ENCODE measurements at places on chromosomes 11 and 22. TPM values are rescaled to one million over a fixed set of nuclear protein-coding genes. Genes with fewer than 3 reads are reported as not detected.

DNA sequence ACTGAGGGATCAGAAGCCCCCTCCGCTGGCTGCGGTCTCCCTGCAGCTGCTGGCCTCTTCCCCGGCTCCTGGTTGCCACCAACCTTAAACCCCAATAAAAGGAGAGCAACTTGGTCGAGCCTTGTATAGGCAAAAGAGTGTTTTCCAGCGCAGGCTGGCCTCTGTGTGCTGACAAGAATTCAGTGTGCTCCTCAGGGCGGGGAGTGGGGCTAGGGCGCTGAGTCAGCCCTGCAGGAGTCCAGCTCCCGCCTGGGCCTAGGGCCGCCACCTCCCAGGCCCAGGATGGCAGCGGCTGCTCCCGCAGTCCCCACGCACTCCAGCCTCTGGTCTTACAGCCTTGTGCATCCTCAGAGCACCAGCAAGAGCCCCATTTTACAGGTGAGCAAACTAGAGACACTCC is at the start of gene SHISAL1:
Gene SHISAL1 (minus strand): TSS at position 186 of the 400 bp plus-strand sequence. CDS start 12,006 bp downstream, outside the sequence.
- H3K4me1 ChIP-seq: peaks cover 33% of the 10 kb centered on the region
- H3K27ac ChIP-seq: peak within 1 kb of the TSS; percentile 97
- peak within 1 kb of the TSS; percentile 44 for H3K4me3 ChIP-seq
- peak; percentile 94 for DNase-seq
- H3K27me3 ChIP-seq: no peaks in the 10 kb centered on the region
- no peaks in the 10 kb centered on the region for H3K36me3 ChIP-seq

GRCh38 chr11:124841840-124842239 is 23.4 kb upstream of the ROBO3 start:
- peak; percentile 66 for DNase-seq
- peaks cover 93% of the 10 kb centered on the region for H3K27me3 ChIP-seq
- no peaks in the 10 kb centered on the region for H3K36me3 ChIP-seq
- H3K27ac ChIP-seq: no peak overlapping the region
- no peak overlapping the region for H3K4me3 ChIP-seq
- H3K4me1 ChIP-seq: peaks cover 4% of the 10 kb centered on the region

Gene TBX1
- total RNA-seq: not detected

Gene TMEM109
- total RNA-seq: 38.6 TPM

DNA sequence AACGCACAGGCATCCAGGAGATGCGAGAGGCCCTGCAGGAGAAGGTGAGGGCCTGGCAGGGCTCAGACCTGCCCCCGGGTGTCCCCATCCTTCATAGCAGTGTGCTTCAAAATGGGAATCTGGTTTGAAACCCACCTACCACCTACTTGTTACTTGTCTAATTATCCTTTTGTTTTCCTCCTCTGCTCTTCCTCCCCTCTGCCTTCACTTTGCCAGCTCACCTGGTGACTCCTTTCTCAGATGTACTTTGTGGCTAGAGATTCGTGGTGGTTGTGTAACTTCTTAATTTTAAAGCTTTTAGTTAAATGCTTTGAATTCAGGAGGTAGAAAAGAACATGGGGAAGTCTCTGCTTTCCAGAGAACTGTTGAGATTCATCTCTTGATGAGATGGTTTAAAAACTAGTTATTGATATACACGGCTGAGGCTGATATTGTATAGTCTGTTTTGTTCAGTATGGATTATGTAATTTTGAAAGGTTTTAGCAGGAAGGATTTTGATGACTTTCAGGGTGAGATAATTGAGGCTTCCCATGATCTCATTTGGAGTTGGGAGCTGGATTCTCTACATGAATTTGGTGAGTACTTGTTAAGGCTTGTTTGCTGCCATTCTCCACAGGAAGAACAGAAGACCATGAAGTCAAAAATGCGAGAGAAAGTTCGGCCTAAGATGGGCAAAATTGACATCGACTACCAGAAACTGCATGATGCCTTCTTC is 8.0 kb downstream of the SF3B2 start:
- no peak for DNase-seq
- no peaks in the 10 kb centered on the region for H3K27me3 ChIP-seq
- H3K4me3 ChIP-seq: no peak overlapping the region
- peaks cover 99% of the 10 kb centered on the region for H3K36me3 ChIP-seq
- peaks cover 3% of the 10 kb centered on the region for H3K4me1 ChIP-seq

- H3K4me1 ChIP-seq: peaks cover 8% of the 10 kb centered on the region
- no peak overlapping the region for H3K27ac ChIP-seq
- no peak overlapping the region for H3K4me3 ChIP-seq
- peaks cover 10% of the 10 kb centered on the region for H3K36me3 ChIP-seq
Measured at GRCh38 chr22:46237453-46238124, 12.5 kb downstream of the CDPF1 start.

DNA sequence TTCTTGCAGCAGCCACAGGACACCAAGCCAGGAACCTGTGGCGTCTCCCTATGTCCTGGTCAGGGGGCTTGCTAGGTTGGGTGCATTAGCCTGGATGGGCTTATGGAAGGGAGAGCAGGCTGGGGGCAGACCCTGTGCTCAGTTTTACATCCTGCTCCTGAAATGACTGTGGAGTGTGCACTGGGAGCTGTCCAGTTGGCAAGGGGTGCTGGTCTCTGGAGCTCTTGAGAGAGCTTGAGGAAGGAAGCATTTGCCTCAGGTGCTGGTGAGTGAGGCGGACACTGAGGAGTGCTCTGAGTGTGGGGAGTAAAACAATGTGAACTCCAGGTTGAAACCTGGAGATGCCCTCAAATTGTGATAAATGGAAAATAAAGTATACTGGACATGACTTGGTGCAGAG is 3.4 kb downstream of the SCGB1D4 start:
- no peaks in the 10 kb centered on the region for H3K4me1 ChIP-seq
- H3K27me3 ChIP-seq: peaks cover 14% of the 10 kb centered on the region
- no peak for DNase-seq
- no peaks in the 10 kb centered on the region for H3K36me3 ChIP-seq
- H3K4me3 ChIP-seq: no peak overlapping the region

DNA sequence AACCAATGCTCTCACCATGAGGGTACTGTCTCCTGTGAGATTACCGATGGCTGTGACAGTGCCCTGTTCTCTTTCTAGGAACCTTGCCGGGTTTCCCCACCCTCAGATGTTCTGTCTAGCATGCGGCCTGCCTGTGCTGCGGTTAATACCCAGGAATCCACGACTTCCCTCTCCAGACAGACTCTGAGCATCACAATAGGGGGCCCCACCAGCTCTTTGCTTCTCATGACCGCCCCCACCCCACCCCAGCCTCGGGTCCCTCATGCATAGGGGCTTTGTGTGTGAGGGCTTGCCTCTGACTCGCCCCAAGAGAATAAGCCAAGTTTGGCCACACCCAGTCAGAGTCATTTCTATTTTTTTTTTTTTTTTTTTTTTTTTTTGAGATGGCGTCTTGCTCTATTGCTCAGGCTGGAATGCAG is 10.3 kb downstream of the PARVG start:
- H3K4me3 ChIP-seq: no peak overlapping the region
- peaks cover 10% of the 10 kb centered on the region for H3K4me1 ChIP-seq
- H3K36me3 ChIP-seq: no peaks in the 10 kb centered on the region
- no peak for DNase-seq
- H3K27ac ChIP-seq: no peak overlapping the region
- peaks cover 21% of the 10 kb centered on the region for H3K27me3 ChIP-seq

DNA sequence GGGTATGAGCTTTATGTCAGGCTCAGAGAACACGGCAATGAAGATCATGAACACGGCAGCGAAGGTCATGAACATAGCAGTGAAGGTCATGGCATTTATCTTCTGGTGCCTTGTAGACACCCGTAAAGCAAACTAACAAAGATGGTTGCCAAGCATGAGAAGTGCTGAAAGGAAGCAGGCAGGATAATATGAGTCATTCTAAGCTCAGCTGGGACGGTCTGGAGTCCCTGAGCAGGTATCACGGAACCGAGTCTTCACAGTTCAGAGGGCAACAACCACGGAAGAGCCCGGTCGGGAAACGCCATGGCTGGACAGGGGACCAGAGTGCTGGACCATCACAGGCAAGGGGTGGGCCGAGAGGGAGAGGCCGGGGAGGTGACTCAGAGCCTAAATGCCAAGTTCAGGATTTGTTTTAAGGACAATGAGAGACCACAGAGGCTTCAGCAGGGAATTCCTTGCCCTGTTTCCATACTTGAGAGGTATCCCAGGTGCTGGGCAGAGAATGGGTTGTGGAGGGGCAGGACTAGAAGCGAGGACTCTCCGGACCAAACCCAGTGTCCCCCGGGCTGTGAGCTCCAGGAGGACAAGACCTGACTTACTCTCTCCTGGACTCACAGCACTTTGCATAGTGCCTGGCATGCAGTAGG is 13.1 kb upstream of the MS4A10 start:
- peaks cover 3% of the 10 kb centered on the region for H3K27me3 ChIP-seq
- peak; percentile 84 for DNase-seq
- H3K36me3 ChIP-seq: no peaks in the 10 kb centered on the region
- H3K4me1 ChIP-seq: peaks cover 9% of the 10 kb centered on the region
- no peak overlapping the region for H3K27ac ChIP-seq

DNA sequence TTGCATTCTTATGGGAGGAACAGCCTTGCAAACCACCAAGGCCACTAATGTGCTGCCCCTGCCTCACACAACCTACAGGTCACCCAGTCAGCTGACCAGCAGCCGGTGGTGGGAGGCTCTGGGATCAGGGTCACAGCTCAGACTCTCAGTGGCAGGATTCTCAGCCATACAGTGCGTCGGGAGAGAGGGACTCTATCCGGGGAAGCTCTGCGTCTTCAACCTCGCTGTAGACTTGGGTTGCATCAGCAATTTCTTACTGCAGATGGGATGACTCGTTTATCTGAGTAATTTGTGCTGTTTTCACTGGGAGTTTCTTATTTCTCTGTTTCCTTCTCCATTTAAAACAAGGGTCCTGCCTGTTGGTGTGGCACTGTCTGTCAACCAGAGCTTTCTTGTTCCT is 257.7 kb downstream of the TBC1D22A start:
- H3K27ac ChIP-seq: no peak overlapping the region
- no peaks in the 10 kb centered on the region for H3K27me3 ChIP-seq
- H3K4me3 ChIP-seq: no peak overlapping the region
- DNase-seq: peak; percentile 78
- no peaks in the 10 kb centered on the region for H3K4me1 ChIP-seq

DNA sequence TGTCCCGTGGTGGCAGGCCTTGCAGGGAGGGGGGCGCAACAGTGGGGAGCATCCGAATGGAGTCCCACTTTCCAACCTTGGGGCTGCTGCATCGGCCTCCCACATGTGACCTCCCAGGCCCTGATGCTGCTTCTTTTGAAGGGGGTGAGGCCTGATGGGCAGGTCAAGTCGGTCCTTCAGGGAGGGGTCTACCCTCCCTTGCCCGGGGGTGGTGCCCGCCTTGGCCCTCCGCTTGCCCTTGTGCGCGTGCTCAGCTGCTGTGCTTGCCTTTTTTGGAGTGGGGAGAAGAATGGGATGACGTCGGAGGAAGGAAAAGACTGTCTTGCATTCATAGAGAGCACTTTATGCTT is 66.9 kb downstream of the PRDM11 start:
- no peak overlapping the region for H3K4me3 ChIP-seq
- no peaks in the 10 kb centered on the region for H3K36me3 ChIP-seq
- H3K27me3 ChIP-seq: no peaks in the 10 kb centered on the region
- no peak overlapping the region for H3K27ac ChIP-seq

Gene SESN3
- 33.3 TPM for total RNA-seq

Gene CBLIF
- total RNA-seq: not detected

Gene FLRT1
- total RNA-seq: 0.29 TPM

Gene TMEM121B
- not detected for total RNA-seq

Gene PHETA2
- 23.9 TPM for total RNA-seq

DNA sequence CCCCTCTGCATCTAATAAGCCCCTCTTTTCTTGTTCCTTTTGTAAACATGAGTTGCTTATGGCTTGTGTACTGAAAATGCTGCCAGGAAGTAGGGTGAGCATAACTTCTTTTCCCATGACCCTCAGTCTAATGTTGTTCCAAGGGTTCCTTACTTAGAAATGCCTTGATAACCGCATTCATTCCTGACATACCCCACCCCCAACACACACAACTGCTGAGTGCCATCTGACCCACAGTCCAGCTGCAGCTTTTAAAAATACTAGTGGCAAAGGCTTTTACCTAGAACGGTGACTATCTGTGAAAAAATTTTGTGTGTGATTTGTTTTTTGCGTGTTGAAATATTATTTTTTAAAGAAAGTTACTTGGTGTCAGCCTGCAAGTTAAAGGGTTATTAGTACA is 52.6 kb downstream of the ARHGAP42 start:
- H3K27me3 ChIP-seq: no peaks in the 10 kb centered on the region
- no peaks in the 10 kb centered on the region for H3K36me3 ChIP-seq
- no peak overlapping the region for H3K4me3 ChIP-seq
- DNase-seq: no peak

DNA sequence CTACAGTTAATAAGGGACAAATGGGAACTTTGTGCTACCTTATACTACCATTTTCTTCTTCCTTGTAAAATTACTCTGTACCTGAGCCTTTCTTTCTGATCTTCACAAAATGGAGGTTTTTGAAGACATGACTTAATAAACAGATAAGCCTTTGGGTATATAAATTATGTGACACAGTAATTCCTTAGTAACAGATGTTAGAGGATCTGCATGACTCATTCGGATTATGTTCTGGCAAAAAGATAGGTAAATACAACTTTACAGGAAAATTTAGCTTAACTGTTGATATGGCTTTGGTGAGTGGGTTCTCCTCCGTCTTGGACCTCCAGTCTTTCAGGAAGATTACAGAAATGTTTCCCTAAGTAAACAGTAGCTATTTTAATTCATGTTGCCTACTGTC is 61.8 kb downstream of the BID start:
- no peak overlapping the region for H3K4me3 ChIP-seq
- peaks cover 20% of the 10 kb centered on the region for H3K4me1 ChIP-seq
- H3K27ac ChIP-seq: peak overlapping the region; percentile 21
- no peak for DNase-seq
- H3K36me3 ChIP-seq: peaks cover 5% of the 10 kb centered on the region

DNA sequence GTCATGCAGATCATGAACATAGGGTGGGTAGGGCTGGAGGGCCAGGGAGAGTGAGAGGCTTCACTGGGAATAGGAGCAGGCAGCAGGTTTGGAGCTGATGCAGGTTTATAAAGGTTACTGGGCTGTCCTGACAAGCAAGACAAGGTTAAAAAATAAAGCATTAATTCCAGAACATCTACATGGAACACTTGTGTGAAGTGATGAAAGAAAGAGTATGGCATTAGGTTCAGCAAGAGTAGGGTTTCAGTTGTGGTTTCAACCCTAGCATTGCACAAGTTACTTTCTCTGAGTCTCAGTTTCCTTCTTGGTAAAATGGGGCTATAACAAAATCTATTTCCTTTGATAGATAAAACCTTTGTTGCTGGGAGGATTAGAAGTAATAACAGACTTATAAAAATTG is 114.6 kb upstream of the SESN3 start:
- H3K27me3 ChIP-seq: no peaks in the 10 kb centered on the region
- no peaks in the 10 kb centered on the region for H3K36me3 ChIP-seq
- DNase-seq: no peak
- H3K4me1 ChIP-seq: no peaks in the 10 kb centered on the region
- H3K4me3 ChIP-seq: no peak overlapping the region

Gene HIC2
- total RNA-seq: 2.1 TPM

Measured in osteoblast (primary cell).